ENCODE measurements at places on chromosomes 2 and 18. TPM values are rescaled to one million over a fixed set of nuclear protein-coding genes. Genes with fewer than 3 reads are reported as not detected.

The TRMT61B gene
- total RNA-seq, result 15.7 TPM

DNA sequence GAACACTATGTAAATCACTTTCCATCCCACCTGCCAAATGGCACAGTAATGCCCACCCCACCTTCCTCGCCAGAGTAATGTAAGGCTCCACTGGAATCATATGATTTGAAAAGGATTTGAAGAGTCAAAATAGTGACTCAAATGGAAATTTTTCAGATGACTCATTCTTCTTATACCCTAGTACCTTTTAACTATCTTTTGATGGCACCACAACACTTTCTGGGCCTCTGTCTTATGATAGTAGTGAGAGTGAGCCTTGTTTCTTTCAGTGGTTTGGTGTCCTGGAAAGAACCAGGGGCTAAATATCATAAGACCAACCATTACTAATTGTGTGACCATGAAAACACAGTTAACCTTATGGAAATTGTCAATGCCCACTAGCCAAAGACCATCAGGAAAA, 235.4 kb upstream of the SLC14A2 start:
- H3K27ac ChIP-seq, result no peak overlapping the region
- H3K36me3 ChIP-seq, result no peaks in the 10 kb centered on the region
- H3K4me3 ChIP-seq, result no peak overlapping the region
- no peaks in the 10 kb centered on the region for H3K4me1 ChIP-seq

- H3K4me3 ChIP-seq, result no peak overlapping the region
- H3K27ac ChIP-seq, result no peak overlapping the region
- no peak for DNase-seq
- H3K36me3 ChIP-seq, result no peaks in the 10 kb centered on the region
- no peaks in the 10 kb centered on the region for H3K27me3 ChIP-seq
Measured at GRCh38 chr2:186576614-186577013, 13.2 kb upstream of the ITGAV start.

- no peaks in the 10 kb centered on the region for H3K4me1 ChIP-seq
- H3K4me3 ChIP-seq, result no peak overlapping the region
- no peaks in the 10 kb centered on the region for H3K36me3 ChIP-seq
- H3K27me3 ChIP-seq, result no peaks in the 10 kb centered on the region
- no peak overlapping the region for H3K27ac ChIP-seq
Measured at GRCh38 chr2:29509397-29509796, 394.2 kb downstream of the CLIP4 start.

The ITPRIPL1 gene
- 1.1 TPM for total RNA-seq

GRCh38 chr2:82795446-82795845, 1663.6 kb downstream of the SUCLG1 start:
- H3K36me3 ChIP-seq, result no peaks in the 10 kb centered on the region
- H3K27ac ChIP-seq, result no peak overlapping the region
- no peaks in the 10 kb centered on the region for H3K27me3 ChIP-seq
- no peak for DNase-seq

- H3K4me3 ChIP-seq, result peak within 1 kb of the TSS; percentile 70
- no peaks in the 10 kb centered on the region for H3K27me3 ChIP-seq
- no peaks in the 10 kb centered on the region for H3K4me1 ChIP-seq
- peak; percentile 85 for DNase-seq
Measured at GRCh38 chr2:234951664-234952269, at the start of gene SH3BP4. SH3BP4 (plus strand) TSS chr2:234952017; CDS start chr2:235035003, 82,986 bp downstream.

DNA sequence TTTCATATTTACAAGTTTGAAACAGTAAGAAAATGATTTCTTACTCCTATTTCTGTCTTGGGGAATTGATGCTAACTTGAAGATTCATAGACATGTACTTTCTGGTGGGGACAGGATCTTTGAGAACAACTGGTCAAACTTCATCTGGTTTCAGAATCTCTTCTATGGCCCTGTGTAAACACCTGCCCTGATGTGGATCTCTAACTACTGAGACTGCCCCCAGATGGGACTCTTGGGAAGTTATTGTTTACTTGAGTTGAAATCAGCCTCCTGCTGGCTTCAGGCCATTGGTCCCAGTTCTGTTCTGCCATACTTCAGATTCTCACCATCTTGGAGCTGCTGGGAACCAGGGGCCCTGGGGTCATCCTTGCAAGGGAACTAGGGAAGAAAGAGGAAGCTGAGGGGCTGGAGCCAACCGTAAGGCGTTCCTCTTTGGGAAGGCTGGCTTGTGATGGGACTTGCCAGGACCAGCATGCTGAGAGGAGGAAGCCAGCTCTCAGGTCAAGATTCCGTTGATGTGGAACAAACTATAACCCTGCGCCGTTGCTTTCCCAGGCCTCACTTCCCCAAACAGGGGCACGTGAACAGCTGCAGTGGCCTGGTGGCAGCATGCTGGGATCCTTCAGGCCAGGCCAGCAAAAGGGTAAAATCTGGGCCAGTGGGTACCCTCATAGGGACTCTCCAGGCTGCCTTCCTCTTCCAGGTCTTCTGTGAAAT, 135.5 kb upstream of the CXCR4 start:
- no peaks in the 10 kb centered on the region for H3K36me3 ChIP-seq
- no peaks in the 10 kb centered on the region for H3K4me1 ChIP-seq
- no peak overlapping the region for H3K27ac ChIP-seq
- H3K27me3 ChIP-seq, result no peaks in the 10 kb centered on the region
- no peak overlapping the region for H3K4me3 ChIP-seq

DNA sequence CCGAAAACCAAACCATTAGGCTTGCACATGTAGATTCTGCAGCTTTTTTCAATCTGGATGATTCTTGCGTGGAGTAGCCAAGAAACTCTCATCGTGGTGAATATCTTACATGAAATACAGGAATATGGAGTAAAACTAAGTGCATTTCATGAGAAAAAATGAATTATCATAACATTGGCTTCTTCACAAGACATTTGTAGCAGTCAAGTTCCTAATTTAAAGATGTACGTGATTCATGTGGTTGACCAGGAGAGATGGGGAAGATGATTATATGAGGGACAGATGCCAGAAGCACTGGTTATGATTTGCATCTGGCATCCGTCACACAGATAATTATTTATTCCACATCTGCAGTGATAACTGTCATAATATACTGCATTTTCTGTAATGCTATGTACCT, 90.4 kb downstream of the ANTXR1 start:
- no peaks in the 10 kb centered on the region for H3K27me3 ChIP-seq
- no peaks in the 10 kb centered on the region for H3K36me3 ChIP-seq
- H3K27ac ChIP-seq, result no peak overlapping the region
- H3K4me1 ChIP-seq, result no peaks in the 10 kb centered on the region
- no peak overlapping the region for H3K4me3 ChIP-seq

The MALT1 gene
- total RNA-seq, result 29.5 TPM

GRCh38 chr2:82748653-82749052, 1710.4 kb downstream of the SUCLG1 start:
- no peak for DNase-seq
- H3K4me1 ChIP-seq, result no peaks in the 10 kb centered on the region
- H3K36me3 ChIP-seq, result no peaks in the 10 kb centered on the region
- no peak overlapping the region for H3K27ac ChIP-seq

- H3K4me3 ChIP-seq, result no peak overlapping the region
- no peaks in the 10 kb centered on the region for H3K36me3 ChIP-seq
- H3K4me1 ChIP-seq, result no peaks in the 10 kb centered on the region
- H3K27ac ChIP-seq, result no peak overlapping the region
- no peak for DNase-seq
Measured at GRCh38 chr18:10269261-10269660, 185.2 kb upstream of the APCDD1 start.

GRCh38 chr2:47508080-47508479, 105.1 kb downstream of the MSH2 start:
- H3K27me3 ChIP-seq, result no peaks in the 10 kb centered on the region
- H3K27ac ChIP-seq, result no peak overlapping the region
- DNase-seq, result no peak

DNA sequence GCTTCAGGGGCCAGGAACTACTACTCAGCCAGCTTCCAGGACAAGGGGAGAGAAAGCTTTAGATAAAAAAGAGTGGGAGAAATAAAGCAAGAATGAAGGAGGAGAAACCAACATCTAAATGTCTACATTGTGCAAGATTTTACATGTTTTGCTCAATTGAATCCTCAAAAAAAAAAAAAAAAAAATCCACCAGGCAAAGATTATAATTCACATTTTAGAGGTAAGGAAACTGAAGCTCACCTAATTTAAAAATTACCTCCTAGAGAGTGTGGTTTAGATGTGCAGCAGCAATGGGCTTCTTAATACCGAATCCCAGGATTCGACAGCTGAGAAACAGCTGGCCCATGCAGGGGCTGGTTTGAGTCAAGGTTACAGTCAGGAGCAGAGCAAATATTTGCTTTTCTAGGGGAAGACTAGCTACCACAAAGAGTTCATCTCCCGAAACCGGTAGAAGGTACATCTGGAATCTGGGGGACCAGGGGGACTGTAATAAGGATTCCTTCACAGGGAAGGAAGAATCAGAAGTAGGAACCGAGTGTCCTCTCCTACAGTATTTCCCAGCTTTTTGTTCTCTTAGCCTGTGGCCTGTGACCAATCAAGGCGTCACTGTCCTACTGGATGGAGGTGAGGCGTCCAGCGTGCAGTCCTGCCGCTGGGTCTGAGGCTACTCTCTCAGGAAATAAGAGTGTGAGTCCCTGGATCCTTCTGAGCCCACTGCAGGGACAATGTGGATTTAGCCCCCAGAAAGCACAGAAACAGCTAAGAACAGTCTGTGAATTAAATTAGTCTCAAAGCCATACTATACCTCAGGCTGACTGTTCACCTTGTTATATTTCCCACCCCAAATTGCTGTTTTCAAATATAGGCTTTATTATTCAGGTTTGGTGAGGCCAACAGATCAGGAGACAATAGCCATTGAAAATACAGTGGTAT, 42.3 kb downstream of the IL1R2 start:
- no peaks in the 10 kb centered on the region for H3K27me3 ChIP-seq
- DNase-seq, result no peak
- H3K4me1 ChIP-seq, result no peaks in the 10 kb centered on the region
- H3K36me3 ChIP-seq, result no peaks in the 10 kb centered on the region

DNA sequence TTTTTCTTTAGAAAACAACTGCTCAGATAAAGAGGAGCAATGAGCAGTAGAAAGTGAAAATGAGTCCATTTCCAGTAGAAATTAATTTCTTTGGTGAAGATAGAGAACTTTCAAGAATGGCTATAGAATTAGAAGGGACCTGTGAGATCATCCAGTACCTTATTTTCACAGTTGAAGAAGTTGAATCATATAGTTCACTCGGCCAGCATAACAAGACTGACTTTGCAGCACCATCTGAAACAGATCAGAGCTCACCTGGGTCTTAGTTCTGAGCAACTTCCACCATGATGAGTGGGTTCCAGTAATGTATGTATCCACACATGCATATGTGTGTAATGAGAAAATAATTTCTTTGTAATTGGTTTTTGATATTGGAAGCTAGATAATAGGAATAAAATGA, 58.6 kb downstream of the CERS6 start:
- no peak overlapping the region for H3K4me3 ChIP-seq
- no peaks in the 10 kb centered on the region for H3K36me3 ChIP-seq
- H3K27ac ChIP-seq, result no peak overlapping the region
- no peaks in the 10 kb centered on the region for H3K27me3 ChIP-seq
- H3K4me1 ChIP-seq, result no peaks in the 10 kb centered on the region
- no peak for DNase-seq

Data from Peyer's patch (tissue), 4 donors.